ENCODE measurements at places on chromosomes 6 and 20.

GRCh38 chr6:30726506-30727413 lies 6.6 kb downstream of the TUBB start:
- DNase-seq, result no peak

DNA sequence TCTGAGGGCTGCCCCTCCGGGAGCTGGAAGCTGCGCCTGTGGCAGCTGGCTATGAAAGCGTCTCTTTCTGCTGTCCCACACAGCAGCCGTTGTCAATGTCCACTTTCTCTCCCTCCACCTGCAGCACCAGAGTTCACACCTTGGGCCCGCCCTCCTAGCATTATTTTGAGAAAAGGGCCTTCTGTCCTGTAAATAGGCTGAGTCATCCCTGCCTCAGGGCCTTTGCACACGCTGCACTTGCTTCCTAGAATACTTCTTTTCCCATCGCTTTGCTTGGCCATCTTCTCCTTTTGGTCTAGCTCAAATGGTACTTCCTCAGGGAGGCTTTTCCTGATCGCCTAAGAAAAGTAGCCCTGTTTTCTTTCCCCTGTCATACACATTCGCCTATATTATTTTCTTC lies 69.3 kb upstream of the ZNFX1 start:
- DNase-seq, result no peak

- DNase-seq, result no peak
Measured at GRCh38 chr6:1608222-1609040, 1.3 kb upstream of the FOXC1 start.

GRCh38 chr6:52207066-52207465 lies 20.9 kb downstream of the IL17A start:
- no peak for DNase-seq

- DNase-seq, result no peak
Measured at GRCh38 chr6:91443405-91443804, 856.5 kb upstream of the MAP3K7 start.

- DNase-seq, result no peak
Measured at GRCh38 chr20:8043687-8044282, 24.2 kb upstream of the TMX4 start.

DNA sequence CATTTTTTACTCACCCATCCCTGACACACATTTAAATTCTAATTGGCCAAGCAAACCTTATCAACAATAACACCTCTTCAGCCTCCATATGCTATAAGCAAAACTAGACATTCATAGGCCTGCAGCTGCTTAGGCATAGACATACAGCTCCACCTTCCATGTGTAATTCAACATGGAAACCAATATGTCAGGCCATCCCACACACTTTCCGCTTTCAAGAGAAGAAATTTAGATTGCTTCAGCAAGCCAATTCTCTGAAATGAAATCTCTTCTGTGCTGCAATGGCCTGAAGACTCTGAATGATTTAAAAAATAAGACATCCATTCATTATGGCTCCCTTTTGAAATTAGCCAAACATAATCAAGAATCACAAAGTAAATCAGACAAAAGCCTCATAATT lies 4.5 kb upstream of the RAB22A start:
- DNase-seq, result no peak

- no peak for DNase-seq
Measured at GRCh38 chr6:45969026-45969425, 46.6 kb downstream of the CLIC5 start.

DNA sequence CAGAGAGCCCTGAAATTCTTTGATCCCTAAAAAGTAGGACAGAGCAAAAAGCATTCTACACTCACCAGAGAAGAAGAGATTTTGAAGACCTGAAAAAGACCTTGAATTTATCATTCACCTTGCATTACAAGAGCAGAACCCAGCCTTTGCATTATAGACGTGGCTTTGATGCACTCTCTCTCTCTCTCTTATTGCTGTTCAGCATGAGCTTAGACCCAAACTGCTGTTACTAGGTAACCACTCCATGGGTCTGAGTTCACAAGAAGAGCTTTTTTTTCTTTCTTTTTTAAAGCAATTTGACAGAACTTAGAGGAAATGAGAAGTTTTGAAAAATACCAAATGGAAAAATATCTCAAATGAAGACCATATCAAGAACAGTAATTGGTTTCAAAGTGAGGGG lies 44.4 kb downstream of the COL9A1 start:
- no peak for DNase-seq

- no peak for DNase-seq
Measured at GRCh38 chr20:42432496-42433334, 757.0 kb downstream of the PTPRT start.

DNA sequence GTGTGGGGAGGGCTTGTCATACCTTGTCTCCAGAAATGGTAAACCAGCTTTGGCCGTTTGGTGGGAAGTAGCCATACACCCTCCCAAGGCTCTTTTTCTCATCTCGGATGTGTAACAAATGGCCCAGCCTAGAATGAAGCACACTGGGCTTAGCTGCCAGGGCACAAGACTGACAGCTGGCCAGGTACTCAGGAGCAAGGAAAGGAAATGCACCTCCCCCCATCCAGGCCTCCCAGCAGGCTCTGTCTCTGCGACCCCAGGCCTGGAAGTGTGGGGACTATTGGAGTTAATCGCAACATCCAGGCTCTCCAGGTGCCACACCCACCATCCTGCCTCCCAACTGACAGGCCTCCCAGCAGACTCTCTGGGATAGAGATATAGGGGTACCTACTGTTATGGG lies 43.0 kb downstream of the MRS2 start:
- no peak for DNase-seq

DNA sequence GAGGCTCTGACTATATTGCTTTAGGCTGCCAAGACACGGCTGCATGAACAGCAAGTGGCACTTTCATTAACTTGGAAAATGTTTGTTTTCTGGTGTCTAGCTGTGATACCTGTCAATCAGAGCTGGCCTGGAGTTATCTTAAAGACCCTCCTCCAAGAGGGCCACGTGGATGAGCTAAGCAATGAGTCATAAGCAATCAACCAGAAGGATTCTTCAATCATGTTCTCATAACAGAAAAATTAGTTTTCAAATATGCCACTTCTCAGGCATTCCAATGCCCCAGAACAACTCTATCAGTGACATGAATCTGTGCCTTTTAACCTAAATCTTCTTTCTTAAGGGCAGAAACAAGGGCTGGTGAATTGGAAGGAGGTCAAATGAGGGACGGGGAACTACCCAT lies 283.0 kb downstream of the HTR1B start:
- no peak for DNase-seq

DNA sequence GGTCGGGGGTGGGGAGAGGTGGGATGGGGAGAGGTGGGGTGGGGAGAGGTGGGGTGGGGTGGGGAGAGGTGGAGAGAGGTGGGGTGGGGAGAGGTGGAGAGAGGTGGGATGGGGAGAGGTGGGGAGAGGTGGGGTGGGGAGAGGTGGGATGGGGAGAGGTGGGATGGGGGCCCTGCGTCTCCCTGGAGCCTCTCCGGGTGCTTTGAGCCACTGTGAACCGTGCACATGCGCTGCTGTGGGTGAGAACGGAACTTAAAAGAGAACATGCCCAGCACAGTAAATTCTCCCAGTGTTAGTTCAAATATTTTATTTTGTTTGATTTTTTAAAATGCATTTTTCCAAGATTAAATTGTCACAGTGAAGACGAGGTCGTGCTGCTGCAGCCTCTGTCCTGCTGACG lies 16.7 kb downstream of the SS18L1 start:
- DNase-seq, result no peak

DNA sequence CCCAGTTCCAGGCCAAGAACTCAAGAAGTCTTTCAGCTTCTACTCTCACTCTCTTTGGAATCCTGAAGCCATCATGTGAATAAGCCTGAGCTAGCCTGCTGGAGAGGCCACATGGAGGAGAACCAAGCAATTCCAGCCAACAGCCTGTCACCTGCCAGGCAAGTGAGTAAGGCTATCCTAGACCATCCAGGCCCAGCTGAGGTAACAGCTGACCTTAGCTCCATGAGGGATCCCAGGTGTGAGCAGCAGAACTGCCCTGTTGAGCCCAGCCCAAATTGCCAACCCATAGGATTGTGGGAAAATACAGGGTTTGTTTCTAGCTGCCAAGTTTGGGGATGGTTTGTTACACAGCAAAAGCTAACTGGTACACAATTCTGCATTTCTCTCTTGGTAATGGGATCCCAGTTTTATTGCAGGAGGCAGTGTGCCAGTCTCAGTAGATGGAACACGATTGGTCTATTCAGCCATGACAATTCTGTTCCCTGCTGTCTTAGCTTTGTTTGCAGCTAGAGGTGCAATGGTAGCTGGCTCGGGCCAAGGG lies 5.5 kb downstream of the SRXN1 start:
- DNase-seq, result no peak

DNA sequence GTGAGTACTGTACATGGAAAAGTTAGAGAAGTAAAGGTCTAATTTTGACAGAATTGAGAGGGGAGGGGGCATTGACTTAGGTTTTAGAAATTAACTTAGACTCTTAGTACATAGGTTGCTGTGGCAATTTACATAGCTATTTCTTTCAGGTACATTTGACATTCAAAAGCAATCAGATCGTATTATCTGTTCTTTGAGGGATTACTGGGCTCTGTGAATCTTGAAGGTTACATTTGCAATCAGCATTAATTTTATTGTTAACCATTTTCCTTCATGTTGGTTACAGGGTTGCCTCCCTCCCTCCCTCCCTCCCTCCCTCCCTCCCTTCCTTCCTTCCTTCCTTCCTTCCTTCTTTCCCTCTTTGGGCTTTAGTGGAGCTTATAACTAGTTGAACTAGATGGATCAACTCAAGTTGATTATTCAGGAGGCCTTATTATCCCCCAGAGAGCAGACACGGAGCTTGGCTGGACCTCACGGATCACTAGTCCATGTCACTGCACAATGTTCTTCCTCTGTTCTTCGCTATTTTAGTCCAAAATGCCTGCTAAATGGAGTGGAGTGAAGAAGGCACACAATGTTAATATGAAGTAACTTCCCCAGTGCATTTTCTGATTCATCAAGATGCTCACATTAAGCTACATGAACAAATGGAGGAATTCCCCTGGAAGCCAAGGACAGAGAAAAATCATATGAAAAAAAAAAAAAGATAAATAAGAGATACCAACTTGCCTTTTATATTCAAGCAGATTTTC lies 87.8 kb downstream of the PLCB4 start:
- DNase-seq, result no peak

- DNase-seq, result peak; percentile 24
Measured at GRCh38 chr6:108592371-108593337, 31.9 kb downstream of the FOXO3 start.

GRCh38 chr6:167229586-167229985 lies 61.5 kb upstream of the UNC93A start:
- DNase-seq, result no peak

Data from activated CD8-positive, alpha-beta memory T cell treated with anti-CD3 and anti-CD28 coated beads for 4 hours (primary cell).